Endothelial cell of umbilical vein (primary cell): ENCODE measurements at places on chromosomes 11 and 22. TPM values are rescaled to one million over a fixed set of nuclear protein-coding genes. Genes with fewer than 3 reads are reported as not detected.

- DNase-seq, result no peak
Observed at GRCh38 chr22:17629173-17629489, 582 bp upstream of the ATP6V1E1 start.

DNA sequence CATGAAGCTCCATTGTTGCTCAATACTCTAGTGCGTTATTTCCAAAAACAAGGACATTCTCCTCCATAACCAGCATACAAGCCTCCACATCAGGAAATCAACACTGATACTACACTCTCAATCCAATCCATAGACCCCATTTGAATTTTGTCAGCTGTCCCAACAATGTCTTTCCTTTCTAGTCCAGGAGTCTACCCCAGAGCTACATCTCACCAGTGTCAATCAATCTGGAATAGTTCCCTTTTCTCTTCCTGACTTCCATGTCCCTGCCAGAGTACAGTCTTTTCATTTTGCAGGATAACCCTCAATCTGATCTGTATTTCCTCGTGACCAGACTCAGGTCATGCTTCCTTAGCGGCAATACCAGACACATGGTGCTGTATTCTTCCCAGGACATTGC is 43.0 kb downstream of the TCF20 start:
- no peak for DNase-seq

DNA sequence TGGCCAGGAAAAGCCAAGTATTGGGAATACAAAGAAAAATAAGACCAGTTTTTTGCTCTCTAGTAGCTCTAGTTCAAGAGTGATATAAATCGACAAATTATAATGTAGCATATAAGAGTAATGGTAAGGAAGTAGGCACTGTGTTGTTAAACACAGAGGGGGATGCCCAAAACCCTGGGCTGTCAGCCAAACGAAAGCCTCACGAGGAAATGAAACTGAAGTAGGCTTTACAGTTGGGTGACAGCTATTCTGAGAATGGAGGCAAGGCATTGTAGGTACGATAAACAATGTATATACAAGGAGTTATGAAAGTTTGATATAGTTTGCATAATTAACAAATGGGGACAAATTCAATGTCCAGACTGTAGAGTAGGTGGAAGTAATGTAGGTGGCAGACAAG is 176.4 kb downstream of the FAM181B start:
- no peak for DNase-seq

DNA sequence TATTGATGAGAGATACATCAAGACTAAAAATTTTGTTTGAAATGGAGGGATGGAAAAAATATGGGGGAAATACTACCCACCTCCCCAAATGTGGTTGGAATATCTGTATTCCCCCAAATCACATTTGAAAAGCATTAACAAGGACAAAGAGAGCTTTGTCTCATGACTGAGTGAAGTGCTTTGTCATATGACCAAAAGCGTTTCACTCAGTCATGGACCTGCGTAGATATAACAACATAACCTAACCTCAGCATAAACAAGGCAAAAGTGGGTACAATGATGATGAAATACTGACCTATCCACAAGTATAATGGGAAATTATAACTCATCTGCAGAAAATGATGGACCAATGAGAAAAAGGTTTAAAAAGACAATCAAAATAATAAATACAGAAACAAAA is 418.3 kb downstream of the TBC1D22A start:
- no peak for DNase-seq

OR52M1 gene
- total RNA-seq, result not detected in 2 replicates

OR52I2 gene
- not detected in 2 replicates for total RNA-seq
